CD4-positive, CD25-positive, alpha-beta regulatory T cell (primary cell): ENCODE measurements at places on chromosomes 4 and X. TPM values are rescaled to one million over a fixed set of nuclear protein-coding genes. Genes with fewer than 3 reads are reported as not detected.

EVC2 gene
- 3.2 TPM for total RNA-seq

SLC49A3 gene
- 2.6 TPM for total RNA-seq

ADGRG2 gene
- total RNA-seq = not detected

NKX3-2 gene
- total RNA-seq = not detected

DACH2 gene
- not detected for total RNA-seq

AMER1 gene
- total RNA-seq = 3.1 TPM

LAP3 gene
- total RNA-seq = 65.4 TPM

IL1RAPL2 gene
- not detected for total RNA-seq

OTC gene
- total RNA-seq = not detected

DTHD1 gene
- total RNA-seq = 3.3 TPM

ALB gene
- not detected for total RNA-seq

SRD5A3 gene
- total RNA-seq = 3.9 TPM

CT45A10 gene
- total RNA-seq = not detected

RNF128 gene
- total RNA-seq = not detected
